Skin of body (tissue), 3 donors: ENCODE measurements at places on chromosomes 1 and 21. TPM values are rescaled to one million over a fixed set of nuclear protein-coding genes. Genes with fewer than 3 reads are reported as not detected.
A peak's percentile ranks its signal among the peaks of the same experiment; 100 is the strongest.

DNA sequence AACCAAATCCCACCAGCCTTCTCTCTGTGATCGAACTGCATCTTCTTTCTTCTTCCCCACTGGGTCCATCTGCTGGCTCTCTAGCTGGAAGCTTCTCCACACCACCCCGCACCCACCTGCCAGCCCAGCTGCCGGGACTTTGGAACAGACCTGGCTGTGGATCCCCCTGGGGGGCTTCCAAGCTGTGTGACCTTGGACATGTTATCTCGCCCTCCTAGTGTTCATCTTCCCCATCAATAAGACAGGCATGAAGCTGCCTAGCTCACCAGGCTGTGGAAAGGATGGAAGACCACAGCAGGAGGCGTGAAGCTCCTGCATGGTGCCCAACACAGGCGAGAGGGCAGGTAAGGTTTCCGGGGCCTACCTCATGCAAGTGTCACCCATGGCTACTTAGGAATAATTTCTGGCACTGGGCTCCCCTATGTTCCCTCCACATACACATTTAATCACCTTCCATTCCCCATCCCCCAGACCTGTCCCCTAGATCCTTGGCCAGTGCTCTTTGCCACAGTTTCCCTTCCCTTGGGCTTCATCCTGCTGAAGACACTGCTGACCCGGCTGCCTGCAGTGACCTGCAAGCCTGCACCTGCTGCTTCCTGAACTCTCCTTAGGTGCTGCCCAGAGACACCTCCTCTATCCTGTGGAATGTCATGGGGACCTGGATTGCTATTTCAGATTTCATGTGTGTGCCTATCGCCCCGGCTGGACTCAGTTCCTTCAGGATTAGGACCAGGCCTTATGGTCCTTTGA lies 13.2 kb upstream of the C2CD2 start:
- DNase-seq, result no peak

The SELL gene
- total RNA-seq, result 12.3 TPM

DNA sequence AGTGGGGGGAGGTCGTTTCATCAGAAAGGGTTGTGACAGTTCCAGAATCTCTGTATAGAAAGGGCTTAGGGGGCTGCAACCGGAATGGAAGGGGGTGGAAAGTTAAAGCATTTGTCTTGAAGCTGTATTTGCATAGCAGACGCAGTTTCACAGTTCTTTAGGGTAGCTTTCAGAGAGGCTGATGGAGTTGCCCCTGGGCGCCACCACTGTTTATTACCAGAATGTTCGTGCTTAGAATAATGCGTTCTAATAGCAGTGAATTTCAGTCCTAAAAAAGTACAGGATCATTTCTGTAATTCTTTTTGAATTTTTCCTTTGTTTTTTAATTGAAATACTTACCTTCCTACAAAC lies 1.3 kb downstream of the EXO1 start:
- no peak for DNase-seq

The PDIK1L gene
- total RNA-seq, result 11.3 TPM

- no peak for DNase-seq
These were observed 1489.1 kb downstream of the BRINP3 start for GRCh38 chr1:188988589-188988988.

- no peak for DNase-seq
These were observed 67.0 kb upstream of the LBR start for GRCh38 chr1:225494789-225495359.

The CCDC28B gene
- 12.5 TPM for total RNA-seq

The ZNF670 gene
- 4.4 TPM for total RNA-seq

DNA sequence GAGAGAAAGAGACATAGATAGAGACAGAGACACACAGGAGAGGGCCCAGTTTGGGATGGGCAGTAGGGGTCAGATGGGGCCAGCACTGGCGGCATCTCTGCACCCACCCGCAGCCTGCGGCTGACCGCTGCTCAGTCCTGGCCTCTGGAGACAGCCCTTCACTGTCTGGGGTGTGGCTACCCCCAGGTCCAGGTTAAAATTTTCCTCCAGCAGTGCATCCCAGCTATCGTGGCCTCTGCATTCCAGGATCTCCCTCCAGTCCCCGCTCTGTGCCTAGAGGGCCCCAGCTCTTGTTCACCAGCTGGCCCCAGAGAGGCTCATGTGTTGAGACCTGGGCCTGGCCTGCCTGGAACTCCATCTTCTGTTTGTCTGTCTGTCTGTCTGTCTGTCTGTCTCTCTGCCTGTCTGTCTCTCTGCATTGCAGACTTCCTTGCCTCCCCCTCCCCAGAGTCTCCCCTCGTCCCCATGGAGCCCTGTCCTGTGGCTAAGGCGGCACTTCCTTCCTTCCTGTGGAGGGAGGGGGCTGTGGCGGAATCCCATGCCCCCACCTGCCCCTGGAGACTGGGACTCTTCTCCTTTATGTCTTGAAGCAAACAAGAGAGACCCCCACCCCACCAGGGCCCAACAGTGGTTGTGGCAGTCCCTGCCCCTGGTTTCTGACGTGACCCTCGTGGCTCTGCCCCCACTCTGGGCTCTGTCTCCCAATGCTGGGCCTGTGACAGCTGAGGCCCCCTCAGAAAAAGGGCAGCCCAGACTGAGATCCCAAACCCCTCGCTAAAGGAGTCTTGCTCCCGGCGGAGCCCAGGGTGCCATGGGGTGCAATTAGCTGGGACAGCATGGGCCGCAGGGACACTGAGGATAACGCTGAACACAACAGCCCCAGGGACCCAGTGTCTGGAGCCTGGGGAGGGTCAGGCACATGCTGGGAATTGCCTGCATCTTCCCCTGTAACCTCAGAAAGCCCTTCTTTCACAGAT lies 241.8 kb downstream of the NPHP4 start:
- DNase-seq, result no peak

GRCh38 chr1:193104502-193104906 lies 710 bp downstream of the GLRX2 start:
- DNase-seq, result peak; percentile 59

DNA sequence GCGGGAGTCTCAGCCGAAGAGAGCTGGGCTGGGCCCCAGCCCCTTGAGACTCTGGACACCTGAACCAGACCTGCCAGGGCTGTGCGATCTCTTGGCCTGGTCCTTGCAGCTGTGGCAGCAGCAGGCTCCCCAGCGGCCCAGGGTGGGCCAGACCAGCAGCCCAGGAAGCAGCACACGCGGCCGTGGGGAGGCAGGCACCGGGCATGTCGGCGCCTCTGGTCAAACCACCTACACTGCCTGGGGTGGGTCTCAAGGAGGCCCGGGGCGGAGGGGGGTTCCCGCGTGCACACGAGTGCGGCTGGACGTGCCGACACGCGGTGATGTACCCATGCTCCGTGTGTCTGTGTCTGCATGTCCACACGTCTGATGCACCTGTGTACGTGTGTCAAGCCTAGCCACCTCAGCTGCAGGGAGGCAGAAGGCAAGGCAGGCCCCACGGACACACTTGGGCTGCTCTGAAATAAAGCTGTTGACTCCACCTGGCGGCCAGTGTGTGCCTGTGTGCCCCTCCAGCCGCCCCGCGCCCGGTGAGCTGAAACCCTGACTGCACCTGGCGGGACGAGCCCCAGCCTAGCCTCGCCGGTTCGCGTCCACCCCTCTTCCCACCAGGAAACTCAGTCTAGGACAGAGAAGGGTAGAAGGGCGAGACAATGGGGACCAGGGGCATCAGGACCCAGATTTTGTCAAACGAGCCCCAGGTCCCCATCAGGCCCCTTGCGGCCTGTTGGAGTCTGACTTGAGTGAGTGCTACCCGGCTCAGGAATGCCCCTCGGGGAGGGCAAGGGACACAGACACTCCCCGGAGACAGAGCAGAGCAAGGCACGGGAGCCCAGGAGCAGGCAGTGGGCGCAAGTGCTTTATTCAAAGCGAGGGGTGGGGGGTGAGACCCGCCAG lies 11.6 kb downstream of the SCNN1D start:
- DNase-seq, result no peak

- no peak for DNase-seq
These were observed 13.3 kb downstream of the CELA2B start for GRCh38 chr1:15489052-15489736.

The S100A7A gene
- 0.30 TPM for total RNA-seq
